ENCODE measurements at places on chromosomes 16 and 17.

GRCh38 chr16:66871840-66872239 is 8.5 kb upstream of the PDP2 start:
- DNase-seq: no peak

GRCh38 chr17:63258785-63259184 is 187.3 kb downstream of the CYB561 start:
- no peak for DNase-seq

DNA sequence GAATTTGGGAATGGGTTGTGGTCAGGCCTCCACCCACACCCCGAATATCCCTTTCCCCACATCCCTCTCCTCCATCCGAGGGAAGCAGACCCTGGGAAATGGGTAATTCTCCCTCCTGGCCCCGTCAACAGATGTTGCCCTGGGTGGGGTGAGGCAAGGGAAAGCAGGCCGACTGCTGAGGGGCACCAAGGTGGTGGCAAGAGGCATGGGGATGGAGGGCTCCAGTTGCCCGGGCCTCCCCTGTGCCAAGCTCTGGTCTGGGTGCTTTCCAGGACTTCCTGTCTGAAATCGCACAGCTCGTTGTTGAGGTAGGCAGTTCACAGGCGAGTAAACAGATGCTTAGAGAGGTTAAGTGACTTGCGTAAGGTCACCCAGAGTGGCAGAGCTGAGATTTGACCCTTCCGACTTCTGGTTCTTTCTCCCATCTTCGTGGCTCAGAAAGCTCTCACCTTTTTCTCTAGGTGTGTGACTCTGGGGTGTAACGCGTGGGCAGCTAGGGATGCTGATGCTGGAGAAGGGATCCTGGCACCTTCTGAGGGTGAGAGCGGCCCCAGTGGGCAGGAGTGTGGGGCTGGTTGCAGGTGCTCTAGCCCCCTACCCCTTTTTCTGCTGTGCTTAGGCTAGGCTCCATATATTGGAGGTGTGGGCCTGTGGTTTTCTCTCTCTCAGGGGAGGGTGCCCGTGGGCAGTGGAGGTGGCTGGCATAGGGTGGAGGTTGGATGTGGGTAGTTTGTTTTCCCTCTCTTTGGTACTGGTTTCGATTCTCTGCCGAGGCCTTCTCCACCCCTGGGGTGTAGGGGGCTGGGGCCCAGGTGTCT is 17.2 kb downstream of the RARA start:
- DNase-seq: no peak

GRCh38 chr16:57651344-57652333 is 16.5 kb upstream of the ADGRG3 start:
- DNase-seq: no peak

GRCh38 chr16:69930117-69930776 is 20.9 kb upstream of the CLEC18A start:
- no peak for DNase-seq

GRCh38 chr17:43701318-43701743 is 39.6 kb upstream of the MEOX1 start:
- DNase-seq: peak; percentile 18

DNA sequence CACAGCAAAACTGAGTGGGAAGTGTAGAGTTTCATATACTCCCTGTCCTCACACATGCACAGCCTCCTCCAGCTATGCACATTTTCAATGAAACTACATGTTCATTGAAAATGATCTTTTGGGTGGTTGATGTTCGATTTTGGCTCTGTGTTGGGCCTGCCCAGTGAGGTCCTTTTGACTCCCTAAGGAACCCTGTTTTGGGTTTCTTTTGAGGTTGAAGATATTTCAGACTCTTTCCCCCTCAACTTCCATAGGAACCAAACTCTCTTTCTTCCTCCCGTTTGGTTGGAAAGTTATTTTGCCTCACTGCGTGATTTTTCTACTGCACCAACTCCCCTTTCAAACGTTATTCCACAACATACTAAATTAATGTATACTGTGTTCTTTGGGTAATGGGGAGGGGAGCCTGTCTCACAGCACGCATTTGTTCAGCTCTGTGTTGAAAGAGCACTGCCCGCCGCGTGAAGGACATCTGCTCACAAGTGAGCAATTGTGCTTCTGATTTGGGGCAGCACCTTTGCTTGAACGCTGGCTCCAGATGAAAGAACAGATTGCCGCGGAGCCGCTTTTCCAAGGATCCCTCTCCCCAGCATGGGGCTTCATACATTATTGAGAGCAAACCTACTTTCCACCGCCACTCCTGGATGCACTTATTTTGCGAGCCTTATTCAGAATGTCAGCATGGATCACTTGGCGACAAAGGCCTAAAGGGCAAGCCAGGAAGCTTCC is 385.9 kb downstream of the WWOX start:
- DNase-seq: no peak

DNA sequence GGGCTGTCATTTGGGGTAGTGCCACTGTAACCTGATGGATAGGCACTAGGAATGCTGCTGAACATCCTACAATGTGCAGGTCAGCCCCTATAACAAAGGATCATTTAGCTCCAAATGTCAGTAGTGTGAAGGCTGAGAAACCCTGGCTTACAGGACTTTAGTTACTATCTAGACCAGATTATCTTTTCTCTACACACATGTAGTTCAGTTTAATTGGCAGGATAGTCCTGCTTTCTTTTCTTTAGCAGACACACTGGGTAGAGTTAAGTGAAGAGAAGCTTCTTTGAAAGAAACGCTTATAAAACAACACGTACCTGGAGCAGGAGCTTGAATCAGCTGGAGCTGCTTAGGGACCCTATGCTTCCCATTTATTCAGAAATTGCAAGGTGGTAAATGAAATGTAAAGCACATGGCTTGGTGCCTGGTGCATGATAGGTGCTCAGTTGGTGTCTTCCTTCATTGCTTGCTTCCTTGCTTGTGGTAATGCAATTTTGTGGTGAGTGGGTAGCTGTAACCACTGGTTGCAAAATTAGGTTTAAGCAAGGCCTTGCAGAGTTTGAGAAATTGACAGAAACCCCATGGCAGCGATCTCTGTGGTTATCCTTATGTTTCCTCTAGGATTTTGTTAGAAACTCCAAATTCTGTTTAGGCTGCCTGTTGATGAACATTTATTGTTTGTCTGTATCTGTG is 9.4 kb downstream of the METTL9 start:
- no peak for DNase-seq

DNA sequence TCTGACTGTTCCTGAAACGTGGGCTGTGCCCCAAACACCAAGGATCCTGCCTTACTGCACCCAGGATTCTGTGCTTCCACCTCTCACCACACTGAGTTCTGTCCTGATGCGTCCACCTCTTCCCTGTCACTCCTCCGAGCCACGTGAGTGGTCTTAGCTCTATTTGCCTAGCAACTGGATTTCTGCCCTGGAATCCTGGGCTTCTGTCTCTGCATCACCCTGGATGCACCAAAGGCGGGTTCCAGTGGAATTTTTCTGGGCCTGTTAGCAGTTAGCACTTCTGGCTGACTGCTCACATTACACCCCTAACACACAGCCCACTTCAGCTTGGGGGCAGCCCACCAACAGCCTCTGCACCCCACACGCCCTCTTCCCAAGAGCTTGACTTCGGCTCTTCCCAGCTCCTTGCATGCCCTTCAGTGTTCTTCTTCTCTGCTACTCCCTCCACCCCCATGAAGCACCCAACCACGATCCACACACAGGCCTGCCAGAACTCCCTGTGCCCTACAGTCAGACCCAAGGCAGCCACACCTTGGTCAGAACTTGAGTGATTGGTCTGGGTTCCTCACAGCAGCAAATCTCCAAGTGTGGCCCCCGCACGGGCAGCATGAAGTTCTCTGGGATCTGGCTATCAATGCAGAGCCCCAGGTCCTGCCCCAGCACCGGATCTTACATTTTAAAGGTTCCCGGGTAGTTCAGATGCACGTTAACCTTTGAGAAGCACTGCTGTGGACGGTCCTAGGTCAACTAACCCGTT is 129.8 kb upstream of the RCVRN start:
- DNase-seq: no peak

DNA sequence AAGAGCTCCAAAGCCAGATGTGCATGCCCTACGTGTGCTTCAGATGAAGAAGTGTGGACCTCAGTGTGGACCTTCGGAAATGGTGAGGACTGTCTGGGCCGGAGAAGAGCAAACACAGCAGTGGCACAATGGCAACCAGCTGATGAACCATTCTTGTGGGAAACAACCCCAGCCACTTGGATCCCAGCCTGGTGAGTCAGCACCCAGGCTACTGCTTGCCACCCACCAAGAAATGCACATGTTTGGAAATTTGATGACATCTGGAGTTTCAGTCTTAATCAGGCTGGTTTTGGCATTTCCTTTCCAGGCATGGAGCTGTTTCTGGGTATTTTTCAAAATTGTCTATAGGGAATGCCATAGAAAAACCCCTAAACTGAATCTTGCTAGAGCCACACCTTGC is 42.7 kb downstream of the DYNLRB2 start:
- no peak for DNase-seq

- no peak for DNase-seq
These were observed 148.7 kb downstream of the AIPL1 start for GRCh38 chr17:6286233-6286632.

- no peak for DNase-seq
These were observed 147.2 kb downstream of the ASIC2 start for GRCh38 chr17:33145941-33146340.

GRCh38 chr17:67165201-67165600 is 79.8 kb downstream of the HELZ start:
- no peak for DNase-seq

- no peak for DNase-seq
These were observed 6.3 kb downstream of the CLUH start for GRCh38 chr17:2705263-2705662.

DNA sequence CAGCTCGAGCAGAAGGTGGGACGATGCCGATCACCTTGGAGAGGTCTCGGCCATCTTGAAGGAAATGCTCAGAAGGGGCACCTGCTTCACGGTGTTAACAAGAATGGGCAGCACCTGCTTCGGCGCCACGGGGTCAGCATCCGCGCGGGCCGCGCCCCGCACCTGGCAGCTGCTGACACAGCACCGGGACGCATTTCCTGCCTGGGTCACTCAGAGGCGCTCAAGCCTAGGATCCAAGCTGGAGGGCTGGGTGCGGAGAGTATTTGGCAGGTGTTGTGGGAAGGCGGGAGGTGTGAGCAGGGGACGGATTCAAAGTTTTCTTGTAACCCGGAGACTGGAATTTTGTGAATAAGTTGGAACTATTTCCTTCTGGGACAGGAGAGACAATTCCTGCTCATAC is 39.3 kb upstream of the AKTIP start:
- DNase-seq: no peak

- peak; percentile 20 for DNase-seq
These were observed 606 bp downstream of the THAP11 start for GRCh38 chr16:67842509-67843342.

GRCh38 chr16:13036600-13036999 is 135.2 kb downstream of the SHISA9 start:
- no peak for DNase-seq

DNA sequence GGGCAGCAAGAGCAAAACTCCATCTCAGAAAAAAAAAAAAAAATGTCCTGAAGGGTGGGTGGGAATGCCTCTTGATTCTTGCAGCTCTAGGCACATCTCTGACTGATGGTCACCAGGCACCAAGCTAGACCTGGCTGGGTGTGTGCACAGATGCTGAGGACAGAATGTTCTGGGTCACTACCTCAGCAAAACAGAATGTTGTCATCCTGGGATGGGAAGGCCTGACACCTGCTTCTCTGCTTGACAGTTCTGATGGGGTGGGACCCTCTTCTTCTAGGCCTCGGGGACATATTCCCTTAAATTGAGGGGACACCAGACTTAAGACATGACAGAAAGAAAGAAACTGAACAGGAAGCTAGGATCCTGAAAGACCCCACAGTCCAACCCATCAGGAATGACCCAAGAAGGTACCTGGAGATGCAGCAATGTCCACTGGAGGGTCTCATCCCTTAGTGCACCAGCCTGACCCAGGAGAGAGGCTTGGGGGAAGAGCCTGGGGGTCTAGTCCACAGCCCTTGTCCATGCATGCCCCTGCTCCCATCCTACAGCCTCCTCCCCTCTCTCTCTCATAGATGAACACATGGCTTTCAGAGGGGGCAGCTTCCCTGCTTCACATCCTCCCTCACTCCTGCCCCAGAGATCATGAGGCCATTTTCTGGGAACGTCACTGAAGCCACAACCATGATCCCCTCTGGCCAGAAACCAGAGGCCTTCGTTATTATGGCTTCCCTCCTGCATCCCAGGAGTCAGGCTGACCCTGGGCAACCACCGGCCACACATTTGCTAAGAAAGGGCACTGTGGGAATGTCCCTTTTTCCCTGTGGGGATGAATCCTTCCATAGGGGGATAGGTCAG is 3.8 kb upstream of the STAT5B start:
- DNase-seq: no peak

- no peak for DNase-seq
These were observed 24.1 kb downstream of the USP10 start for GRCh38 chr16:84723906-84724305.

- no peak for DNase-seq
These were observed 57.0 kb upstream of the KIFC3 start for GRCh38 chr16:57859331-57859730.

DNA sequence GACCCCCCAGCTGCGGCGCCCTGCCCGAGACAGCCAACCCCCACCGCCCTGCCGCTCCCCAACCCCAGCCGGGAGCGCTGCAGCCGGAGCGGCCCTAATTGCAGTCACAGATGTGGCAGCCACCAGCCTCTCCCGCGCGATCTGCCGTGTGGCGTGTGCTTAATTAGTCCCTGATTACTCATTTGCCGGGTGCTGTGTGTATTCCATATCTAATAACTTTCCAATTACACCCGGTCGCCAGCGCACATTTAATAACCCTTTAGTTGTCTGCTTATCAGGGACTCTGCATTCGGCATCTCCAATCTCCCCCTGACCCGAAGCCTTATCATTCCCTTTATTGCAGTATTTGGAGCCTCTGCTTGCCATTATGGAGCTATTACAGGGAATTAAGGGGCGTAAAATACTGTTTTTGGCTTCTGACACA is 236.7 kb upstream of the CIBAR2 start:
- DNase-seq: no peak

DNA sequence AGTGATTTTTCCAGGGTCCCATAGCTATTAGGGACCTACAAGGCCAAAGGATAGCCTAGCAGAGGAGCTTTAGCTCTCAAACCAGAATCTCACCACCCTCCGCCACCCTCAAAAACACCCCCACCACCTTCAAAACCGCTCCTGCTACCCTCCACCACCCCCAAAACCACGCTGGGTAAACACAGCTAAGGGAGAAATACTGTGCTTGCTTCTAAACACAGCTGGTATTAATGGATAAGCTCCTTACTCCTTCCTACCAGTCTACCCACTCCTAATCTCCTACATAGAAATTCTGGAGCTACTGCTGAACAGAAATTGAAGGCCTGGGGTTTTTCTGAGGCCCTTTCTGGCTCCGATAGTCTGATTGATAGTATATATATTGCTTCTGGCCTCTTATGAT is 2.2 kb upstream of the LPCAT2 start:
- DNase-seq: no peak

DNA sequence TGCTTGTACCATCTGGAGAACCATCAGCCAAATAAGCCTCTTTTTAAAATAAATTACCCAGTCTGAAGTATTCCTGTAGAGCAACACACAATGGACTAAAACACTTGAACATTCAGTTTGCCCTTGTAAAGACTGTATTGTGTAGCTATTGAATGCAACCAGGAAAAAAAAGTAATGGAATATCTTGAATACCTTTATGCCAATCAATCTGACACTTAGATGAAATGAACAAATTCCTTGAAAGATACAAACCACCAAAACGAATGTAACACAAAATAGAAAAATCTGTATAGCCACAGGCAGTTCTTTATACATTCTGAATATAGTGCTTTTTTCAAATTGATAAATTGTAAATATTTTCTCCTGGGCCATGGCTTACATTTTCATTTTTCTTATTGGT is 63.3 kb upstream of the KCNJ16 start:
- DNase-seq: no peak

GRCh38 chr17:63445954-63446752 is at the start of gene CYB561:
Gene CYB561 (minus strand): TSS chr17:63446306. CDS start chr17:63437547, 8,759 bp downstream.
- DNase-seq: peak; percentile 31

GRCh38 chr17:79330696-79331095 is 256.1 kb downstream of the ENGASE start:
- no peak for DNase-seq

Measured in stimulated activated CD8-positive, alpha-beta memory T cell treated with anti-CD3 and anti-CD28 coated beads, Interleukin-2, amount 100 ng/mL, for 1 hour (primary cell).